ENCODE measurements at places on chromosomes 11 and 22.

DNA sequence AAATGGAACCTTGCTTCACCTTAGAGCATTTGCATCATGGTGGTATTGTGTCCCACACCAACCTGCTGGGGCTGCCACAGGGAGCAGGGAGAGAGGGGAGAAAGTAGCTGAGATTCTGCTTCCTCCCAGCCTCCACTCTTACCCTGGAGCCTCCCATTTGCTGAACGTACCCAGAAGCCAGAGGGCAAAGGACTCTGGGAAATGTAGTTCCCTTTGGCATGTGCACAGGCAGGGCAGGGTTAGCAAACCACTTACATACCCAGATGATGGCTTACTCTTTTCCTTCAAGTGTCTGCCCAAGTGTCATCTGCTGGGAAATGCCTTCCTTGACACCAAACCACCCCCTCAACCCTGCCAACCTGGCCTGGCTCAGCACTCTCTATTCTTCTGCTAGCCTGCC lies 16.9 kb downstream of the SMIM38 start:
- DNase-seq = no peak

DNA sequence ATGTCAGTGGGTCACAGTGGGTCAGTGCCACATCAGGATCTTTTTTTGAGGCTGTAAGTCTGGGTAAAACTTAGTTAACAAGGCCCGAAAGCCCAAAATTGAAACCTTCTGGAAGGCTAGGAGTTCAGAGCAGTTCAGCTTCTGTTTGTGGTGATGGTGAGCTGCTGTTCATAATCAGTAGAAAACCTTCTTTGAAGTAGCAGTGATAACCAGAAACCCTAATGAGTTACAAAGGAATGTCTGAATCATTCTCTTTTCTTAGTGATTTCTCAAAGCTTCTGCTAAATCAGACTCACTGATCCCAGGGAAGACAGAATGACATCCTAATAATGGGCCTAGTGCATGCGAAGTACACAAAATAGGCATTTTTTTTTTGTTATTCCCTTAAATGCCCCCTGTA lies 124.7 kb downstream of the PARVA start:
- DNase-seq = no peak

GRCh38 chr11:64083398-64084080 lies 47.8 kb downstream of the FLRT1 start:
- DNase-seq = no peak

GRCh38 chr22:45430871-45431270 lies 17.4 kb downstream of the RIBC2 start:
- no peak for DNase-seq

- DNase-seq = no peak
Observed at GRCh38 chr11:13206086-13206640, 71.4 kb upstream of the BMAL1 start.

DNA sequence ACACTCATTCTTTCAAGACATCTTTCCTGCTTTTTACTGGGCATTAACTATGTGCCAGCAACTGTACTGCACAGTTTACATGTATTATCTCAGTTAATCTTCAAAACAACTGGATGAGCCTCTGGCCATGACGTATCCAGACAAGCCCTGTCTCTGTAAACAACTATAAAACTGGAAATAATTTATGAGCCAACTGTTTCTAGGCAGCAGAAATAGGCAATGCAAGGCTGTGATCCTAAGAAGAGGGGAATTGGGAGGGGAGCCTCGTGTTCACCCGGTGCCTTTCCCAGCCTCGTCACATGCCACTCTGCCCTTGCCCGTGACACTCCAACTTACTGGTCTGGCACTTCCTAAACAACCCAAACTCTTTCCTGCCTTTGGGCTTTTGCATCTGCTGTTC lies 82.8 kb downstream of the FBXO7 start:
- no peak for DNase-seq

- no peak for DNase-seq
Observed at GRCh38 chr11:32400196-32400595, 35.1 kb downstream of the WT1 start.

GRCh38 chr11:122202951-122203456 lies 87.0 kb upstream of the BLID start:
- no peak for DNase-seq

DNA sequence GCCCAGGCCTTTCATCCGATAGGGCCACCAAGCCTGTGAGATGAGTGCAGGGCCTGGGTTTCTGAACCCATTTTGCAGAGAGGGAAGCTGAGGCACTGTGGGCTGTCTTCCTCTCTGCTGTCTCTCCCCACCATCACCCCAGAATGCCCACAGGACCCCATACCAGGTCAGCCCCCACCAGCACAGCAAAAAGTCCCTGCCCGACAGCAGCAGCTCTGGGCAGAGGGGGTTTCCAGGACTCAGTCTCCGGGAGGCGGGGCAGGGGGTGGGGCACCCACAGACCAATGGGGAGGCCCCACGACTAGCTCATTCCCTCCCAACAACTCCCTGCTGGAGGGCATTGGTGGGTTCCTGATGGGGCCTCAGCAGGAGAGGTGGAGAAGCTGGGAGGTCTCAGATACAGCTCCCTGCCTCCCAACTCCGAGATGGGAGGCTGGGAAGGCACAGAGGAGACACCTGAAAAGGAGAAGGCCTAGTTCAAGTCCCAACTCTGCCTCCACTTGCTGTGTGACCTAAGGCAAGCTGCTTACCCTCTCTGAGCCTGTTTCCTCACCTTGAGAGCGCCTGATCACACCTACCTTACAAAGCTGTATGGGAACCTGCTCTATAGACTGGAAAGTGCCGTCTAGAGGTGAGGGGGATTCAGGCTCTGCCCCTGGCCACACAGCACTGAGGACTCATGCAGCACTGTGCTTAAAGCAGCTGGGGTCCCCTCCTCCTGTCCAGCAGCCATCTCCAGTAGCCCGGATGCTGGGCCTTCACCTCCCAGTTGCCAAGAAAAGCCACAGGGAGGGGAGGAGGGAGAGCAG lies 3.5 kb downstream of the CBX7 start:
- no peak for DNase-seq

All from KG1 (cell line).